ENCODE measurements at places on chromosomes 3 and 15. TPM values are rescaled to one million over a fixed set of nuclear protein-coding genes. Genes with fewer than 3 reads are reported as not detected.

AHSG gene
- total RNA-seq: not detected

DNA sequence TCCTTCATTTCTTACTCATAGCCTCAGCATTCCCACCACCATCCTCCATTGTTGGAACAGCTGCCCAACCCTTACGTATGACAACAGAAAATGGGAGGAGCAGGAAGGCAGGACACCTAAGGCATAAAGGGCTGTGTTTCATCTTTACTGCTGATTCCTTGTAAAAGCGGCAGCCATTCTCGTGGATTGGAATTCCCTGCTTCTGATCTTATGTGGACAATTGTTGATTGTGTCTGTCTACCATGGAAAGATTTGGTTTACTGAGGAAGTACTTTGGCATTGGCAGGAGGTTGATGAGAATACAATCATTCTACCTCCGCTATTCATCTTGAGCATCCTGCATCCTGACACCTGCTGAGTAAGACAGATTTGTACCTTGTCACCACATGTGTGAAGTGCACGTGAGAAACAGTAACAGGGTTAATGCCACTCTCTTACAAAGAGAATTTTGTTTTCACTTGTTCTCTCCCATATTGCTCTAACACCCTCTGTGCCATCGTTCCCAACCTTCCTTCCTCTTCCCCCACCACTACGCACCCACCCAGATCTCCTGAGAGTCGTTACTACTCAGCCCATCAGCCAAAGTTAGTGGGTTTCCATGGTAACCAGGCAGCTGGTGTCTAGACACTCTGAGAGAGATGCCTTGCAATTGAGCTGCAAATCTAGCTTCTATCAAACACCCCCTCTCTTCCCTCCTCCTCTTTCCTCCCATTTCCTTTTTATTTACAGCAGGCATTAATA, 75.7 kb downstream of the GAP43 start:
- DNase-seq: no peak
- no peaks in the 10 kb centered on the region for H3K27me3 ChIP-seq
- no peak overlapping the region for H3K27ac ChIP-seq
- no peak overlapping the region for H3K4me3 ChIP-seq
- H3K36me3 ChIP-seq: no peaks in the 10 kb centered on the region

GRCh38 chr3:184261270-184261853, at the start of gene CAMK2N2:
Gene CAMK2N2 (minus strand): TSS chr3:184261553. CDS start chr3:184261285, 268 bp downstream.
- no peak within 1 kb of the TSS for H3K27ac ChIP-seq
- H3K27me3 ChIP-seq: peaks cover 23% of the 10 kb centered on the region
- DNase-seq: no peak

- H3K36me3 ChIP-seq: no peaks in the 10 kb centered on the region
- H3K27me3 ChIP-seq: no peaks in the 10 kb centered on the region
- peak; percentile 89 for DNase-seq
- peaks cover 30% of the 10 kb centered on the region for H3K4me1 ChIP-seq
These were observed 320.3 kb upstream of the TGFBR2 start for GRCh38 chr3:30286007-30286669.

GRCh38 chr15:58639992-58640391, 109.5 kb downstream of the ADAM10 start:
- no peaks in the 10 kb centered on the region for H3K4me1 ChIP-seq
- no peak overlapping the region for H3K4me3 ChIP-seq
- H3K36me3 ChIP-seq: peaks cover 29% of the 10 kb centered on the region
- no peaks in the 10 kb centered on the region for H3K27me3 ChIP-seq
- no peak overlapping the region for H3K27ac ChIP-seq

DNA sequence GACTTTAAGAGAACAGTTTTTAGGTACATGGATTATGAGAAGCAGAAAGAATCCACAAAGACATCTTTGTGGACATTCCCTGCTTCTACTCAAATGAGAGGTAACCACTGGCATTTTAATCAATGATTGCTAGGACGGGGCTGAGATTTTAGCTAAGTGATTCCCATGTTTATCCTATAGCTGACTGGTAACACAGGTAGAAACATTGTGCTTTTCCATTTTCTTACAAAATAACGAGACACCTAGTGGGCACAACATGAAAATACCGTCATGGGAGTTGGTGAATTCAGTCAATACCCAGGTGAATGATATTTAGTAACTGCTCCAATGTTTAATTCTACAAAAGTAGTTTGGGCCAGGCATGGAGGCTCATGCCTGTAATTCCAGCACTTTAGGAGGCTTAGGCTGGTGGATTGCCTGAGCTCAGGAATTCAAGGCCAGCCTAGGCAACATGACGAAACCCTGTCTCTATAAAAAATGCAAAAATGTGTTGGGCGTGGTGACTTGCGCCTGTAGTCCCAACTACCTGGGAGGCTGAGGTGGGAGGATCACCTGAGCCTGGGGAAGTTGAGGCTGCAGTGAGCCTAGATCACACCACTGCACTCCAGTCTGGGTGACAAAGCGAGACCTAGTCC, 37.2 kb upstream of the DENND4A start:
- H3K4me1 ChIP-seq: peaks cover 25% of the 10 kb centered on the region
- no peak overlapping the region for H3K27ac ChIP-seq
- H3K4me3 ChIP-seq: no peak overlapping the region
